ENCODE measurements at places on chromosomes 6 and 20.

- DNase-seq: no peak
These were observed 144.3 kb upstream of the SALL4 start for GRCh38 chr20:51946586-51946985.

DNA sequence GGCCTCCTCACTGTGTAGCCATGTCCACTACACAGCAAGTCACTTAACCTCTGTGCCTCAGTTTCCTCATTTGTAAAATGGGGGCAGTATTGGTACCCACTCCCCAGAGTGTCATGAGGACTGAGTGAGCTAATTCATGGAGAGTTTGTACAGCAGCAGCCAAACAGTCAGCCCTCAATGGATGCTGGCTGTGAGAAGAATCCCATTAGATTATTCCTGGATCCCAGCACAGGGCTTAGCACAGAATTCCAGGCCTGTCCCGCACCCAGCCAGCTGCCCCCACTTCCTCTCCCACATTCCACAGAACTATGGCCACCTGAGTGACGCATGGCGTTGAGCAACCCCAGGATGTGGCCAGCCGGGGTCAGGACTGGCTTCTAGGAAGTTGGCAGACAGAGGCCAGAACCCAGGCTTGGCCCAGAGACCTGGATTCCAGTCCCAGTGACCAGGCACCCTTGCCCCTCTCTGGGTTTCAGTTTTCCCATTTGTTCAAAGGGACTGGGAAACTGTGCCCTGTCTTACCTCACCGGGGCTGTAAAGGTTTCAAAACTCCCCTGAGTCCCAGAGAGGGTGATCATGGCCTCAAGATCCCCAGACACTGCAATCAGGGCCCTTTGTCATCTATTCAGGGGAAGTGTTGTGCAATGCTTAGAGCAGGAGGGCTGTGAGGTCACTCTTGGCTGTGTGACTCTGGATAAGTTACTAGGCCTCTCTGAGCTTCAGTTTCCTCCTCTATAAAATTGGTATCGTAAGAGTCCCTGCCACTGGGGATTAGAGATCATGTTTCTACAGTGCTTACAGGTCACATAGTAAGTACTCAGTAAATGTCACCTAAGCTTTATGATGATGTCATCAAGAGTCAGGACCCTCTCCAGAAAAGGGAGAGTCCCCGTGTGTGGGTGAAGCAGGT lies 3.0 kb upstream of the TGM2 start:
- DNase-seq: no peak

DNA sequence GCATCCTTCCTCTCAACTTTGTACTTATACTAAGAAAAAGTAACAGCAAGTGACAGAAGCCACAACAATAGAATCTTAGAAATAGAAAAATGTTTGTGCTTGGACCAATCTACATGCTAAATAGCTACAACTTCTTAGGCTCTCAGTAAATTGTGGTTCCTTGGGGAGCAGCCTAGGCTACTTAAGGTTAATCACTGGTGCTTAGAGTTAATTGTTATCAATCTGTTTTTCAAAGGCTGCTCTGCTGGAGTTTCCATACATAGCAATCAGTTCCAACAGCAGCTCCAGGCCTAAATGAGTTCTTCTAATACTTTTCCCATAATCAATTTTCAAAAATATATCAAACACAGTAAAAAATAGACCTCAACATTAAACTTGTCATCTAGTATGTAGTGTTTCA lies 571.4 kb downstream of the EPHA7 start:
- DNase-seq: no peak

GRCh38 chr6:151242420-151242861 lies 2.7 kb downstream of the AKAP12 start:
- no peak for DNase-seq

DNA sequence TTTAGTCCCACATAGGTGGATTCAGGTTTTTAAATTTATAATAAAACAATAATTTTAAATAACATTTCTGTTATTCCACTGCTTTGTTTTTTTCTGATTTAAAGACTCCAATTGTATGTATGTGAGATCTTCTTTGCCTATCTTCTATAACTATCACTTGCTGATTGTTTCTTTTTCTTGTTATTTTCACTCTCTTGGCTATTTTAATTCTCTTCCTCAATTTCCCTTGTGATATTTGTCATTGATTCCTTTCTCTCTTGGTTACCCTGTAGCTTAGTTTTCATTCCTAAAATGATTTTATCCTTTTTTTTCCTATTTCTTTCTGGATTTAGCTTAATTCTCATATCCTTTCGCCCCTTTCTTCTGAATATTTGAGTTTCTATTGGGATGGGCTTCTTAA lies 227.3 kb upstream of the TENT5A start:
- DNase-seq: no peak

Data from T-helper 1 cell (primary cell).